ENCODE measurements at places on chromosomes 16 and 17.

DNA sequence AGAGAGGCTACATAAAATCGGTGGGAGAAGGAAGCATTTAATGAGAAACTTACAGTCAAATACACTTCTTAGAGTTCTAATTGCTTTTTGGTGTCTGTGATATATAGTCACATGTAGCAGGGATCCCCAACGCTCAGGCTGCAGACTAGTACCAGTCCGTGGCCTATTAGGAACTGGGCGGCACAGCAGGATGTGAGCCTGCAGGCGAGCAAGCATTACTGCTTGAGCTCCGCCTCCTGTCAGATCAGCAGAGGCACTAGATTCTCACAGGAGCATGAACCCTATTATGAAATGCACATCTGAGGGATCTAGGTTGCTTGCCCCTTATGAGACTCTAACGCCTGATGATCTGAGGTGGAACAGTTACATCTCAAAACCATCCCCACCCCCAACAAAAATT lies 158.5 kb downstream of the TANC2 start:
- DNase-seq: no peak

- no peak for DNase-seq
These were observed 18.6 kb downstream of the CCDC92B start for GRCh38 chr17:2730764-2731353.

DNA sequence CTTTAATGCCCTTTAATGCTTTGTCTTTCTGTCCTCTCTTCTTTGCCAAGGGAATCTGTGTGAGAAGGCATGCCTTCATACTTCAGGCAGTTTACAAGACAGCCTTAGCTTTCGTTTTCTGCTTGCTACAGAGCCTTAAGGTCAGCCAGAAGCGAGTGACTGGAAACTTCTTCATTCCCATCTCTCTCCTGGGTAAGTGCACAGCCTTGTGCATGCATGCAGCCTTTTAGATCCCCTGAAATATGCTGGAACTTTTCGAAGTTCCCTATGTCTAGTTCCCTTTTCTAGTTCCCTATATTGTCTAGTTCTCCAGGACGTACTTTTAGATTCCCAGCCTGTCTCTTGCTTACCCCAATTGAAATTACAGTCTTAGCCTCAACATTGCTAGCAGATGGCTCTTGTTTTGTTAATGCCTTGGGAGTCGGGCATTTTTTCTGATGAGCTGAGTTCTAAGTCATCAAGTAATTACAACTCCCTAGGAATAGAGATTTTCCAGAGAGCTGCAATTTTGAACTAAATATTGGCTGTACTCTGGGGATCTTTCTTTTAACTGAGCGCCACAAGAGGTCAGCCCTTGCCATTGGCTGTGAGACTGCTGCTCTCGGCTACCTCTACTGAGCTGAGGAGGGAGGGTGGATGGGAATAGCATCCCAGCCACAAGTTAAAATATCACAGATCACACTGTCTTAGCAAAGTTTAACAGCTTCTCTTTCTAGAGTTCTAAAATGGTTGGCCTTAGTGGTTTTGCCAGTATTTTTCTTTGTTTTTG lies 22.7 kb upstream of the PPM1D start:
- no peak for DNase-seq

- no peak for DNase-seq
These were observed 15.0 kb upstream of the CPD start for GRCh38 chr17:30363715-30364202.

DNA sequence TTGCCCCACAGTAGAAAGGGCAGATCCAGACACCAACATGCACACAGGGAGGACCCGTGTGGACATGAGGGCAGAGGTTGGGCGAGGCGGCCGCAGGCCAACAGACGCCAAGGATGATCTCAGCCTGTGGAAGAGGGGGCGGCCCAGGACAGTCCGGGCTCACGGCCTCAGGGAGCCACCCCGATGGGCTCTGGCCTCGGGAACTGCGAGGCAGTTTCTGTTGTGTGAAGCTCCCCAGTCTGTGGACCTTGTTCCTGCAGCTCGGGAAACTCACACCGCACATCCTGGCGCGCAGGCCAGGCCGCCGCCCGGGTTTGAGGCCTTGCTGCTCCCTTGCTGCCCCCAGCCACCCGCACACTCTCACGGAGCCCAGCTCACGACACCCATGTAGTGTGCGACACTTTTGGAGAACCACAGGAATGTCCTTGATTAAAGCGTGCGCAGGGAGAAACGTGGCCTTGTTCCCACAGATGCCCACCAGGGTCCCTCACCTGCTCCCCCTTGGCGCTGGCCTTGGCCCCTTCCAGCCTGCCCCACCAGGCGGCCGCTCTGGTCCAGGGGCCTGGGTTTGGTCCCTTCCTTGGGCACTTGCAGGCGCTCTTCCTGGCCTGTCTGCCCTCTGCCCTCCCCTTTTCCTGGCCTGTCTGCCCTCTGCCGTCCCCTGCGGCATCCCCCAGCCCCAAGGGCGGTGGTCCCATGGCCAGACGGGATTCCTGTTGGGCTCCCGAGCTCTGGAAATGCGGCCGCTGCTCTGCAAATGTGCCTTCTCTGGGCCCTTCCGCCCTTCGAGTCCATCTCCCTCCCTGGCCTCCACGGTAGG lies 9.3 kb upstream of the SLC38A10 start:
- no peak for DNase-seq

GRCh38 chr16:28062261-28062846 lies 1.2 kb downstream of the GSG1L start:
- DNase-seq: no peak

DNA sequence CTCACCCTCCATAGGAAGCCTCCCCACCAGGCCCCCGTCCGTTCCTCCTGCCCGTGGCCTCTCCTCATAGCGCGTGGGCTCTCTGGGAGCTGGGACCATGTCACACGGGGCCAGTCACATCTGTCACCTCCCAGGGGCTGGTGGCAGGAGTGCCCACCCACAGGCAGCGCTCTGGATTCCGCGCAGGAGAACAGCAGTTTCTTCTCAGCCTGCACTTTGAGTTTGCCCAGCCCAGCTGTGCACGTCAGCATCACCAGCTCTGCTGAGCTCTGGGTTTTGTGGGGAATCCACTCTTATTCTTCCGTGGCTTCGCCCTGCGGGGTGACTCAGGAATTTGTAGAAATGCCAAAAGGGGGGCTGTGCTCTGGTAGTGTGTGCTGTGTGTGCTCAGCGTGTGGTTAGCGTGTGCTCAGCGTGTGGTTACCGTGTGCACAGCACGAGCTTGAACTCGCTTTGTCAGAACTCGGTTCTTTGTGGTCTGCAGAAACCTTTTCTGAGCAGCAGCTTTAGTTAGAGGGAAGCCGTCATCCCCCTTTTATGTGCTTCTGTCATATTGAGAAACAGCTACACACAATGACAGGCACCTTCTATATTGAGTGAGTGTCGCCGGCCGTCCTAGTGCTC lies 3.2 kb downstream of the ACSF3 start:
- DNase-seq: no peak

DNA sequence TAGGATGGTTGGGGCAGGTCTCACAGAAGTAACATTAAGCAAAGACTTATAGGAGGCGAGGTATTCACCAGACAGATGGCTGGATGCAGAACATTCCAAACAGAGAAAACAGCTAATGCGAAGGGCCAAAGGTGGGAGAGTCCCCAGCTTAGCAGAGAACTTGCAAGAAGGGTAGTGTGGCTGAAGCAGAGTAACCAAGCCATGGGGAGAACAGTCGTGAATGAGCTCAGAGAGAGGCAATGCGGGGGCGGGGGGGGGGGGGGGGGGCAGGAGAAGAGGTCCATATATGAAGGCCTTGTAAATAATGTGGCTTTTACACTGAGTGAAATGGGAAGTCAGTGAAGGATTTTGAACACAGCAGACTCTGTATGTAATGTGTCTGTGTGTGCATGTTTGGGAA lies 81.3 kb downstream of the SMG6 start:
- DNase-seq: no peak

DNA sequence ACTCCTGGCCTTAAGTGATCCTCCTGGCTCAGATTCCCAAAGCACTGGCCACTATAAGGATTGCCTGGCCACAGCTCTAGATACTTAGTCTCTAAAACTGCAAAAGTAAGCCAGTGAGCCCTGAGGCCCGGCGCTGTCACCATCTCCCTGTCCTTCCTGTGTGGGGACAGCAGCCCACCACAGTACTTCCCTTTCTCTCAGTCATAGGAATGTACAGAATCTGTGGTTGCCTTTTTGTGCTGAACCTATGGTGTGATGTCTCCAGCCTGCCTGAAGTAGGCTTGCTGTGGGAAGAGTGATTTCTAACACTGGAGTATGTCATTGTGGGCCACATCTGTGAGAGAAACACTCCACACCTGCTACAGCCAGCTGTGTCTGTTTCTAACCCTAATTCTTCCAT lies 24.7 kb downstream of the NTAN1 start:
- no peak for DNase-seq

DNA sequence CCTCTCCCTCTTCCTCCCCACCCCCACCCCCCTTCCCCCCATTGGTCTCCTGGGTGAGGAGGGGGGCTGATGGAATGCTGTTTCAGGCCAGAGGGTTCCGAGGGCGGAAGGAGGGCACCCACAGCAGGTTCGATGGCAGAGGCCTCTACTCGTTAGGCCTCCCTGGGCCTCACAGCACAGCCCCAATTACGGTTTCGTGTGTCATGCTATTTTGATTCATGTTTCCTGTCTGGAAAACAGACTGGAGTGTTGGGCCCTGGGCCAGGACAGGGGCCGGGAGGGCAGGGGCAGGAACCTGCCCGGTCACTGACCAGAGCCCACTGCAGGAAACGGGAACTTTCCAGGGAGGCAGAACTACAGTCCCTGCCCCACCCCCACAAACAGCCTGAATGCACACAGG lies 138.2 kb downstream of the C16orf95 start:
- DNase-seq: no peak

DNA sequence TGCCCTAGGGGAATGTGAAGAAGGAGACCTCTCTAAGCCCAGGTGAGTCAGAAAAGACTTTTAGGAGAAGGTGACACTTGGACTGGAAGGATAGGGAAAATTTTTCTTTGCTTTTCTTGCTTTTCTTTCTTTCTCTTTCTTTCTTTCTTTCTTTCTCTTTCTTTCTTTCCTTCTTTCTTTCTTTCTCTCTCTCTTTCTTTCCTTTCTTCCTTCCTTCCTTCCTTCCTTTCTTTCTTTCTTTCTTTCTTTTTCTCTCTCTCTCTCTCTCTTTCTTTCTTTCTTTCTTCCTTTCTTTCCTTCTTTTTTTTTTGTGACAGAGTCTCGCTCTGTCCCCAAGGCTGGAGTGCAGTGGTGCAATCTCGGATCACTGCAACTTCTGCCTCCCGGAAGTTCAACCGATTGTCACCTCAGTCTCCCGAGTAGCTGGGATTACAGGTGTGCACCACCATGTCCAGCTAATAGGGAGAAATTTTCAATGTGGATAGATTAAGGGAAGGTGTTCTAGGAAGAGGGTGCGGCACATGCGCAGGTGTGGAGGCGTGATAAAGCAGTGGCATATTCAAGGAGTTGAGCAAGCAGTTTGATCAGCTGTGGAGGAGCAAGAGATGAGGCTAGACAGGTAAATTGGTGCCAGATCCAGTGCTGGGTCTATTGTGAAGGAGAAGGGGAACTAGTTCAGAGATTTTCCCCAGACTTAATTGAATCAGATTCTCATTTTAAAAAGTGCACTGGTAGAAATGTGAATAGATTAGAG lies 40.4 kb downstream of the MMD start:
- no peak for DNase-seq

- no peak for DNase-seq
These were observed 74.1 kb upstream of the TBX2 start for GRCh38 chr17:61325382-61326073.

GRCh38 chr16:71623597-71623996 lies 2.4 kb upstream of the MARVELD3 start:
- no peak for DNase-seq

GRCh38 chr16:68596266-68596665 lies 48.8 kb upstream of the CDH3 start:
- DNase-seq: no peak

DNA sequence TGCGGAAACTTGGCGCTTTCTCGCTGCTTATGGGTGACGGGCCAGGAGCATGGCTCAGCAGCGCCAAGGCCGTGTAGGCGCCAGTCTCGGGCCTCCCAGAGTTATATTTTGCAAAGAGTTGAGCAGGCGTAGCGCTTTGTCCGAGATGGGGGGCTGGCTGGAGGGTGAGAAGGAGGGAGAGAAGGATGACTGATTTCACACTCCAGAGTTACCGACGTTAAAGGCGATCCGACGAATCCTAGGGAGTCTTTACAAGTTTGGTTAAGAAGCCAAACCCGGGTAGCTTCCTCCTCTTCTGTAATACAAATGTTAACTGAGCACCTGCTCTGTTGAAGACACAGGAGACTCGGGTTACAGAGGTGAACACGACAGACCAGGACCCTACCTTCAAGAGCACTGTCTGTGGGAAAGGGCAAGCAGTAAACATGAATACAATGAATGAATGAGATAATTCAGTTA lies 782 bp downstream of the POLR2A start:
- DNase-seq: no peak

DNA sequence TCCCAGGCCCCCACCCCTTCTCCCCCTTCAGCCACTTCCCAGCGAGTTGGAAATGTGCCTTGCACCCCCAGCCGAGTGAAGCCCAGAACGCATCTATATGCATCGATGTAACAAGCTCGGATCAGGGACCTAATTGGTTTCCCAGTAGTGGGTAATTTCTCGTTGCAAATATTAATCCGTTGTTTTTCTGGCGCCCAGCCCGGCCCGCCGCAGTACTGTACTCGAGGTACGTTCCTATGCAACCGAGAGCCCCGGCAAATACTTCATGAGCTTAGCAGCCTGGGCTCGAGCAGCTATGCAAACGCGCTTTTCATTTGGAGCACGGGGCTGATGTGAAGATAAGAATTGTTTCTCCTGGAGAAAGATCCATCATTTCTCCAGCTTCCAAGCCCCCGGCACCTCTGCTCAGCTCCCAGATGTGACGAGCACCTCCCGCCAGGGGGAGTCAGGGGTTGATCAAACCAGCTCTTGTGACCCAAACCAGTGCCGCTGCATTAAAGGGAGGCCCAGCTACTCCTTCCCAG lies 229.8 kb downstream of the KATNIP start:
- no peak for DNase-seq

GRCh38 chr17:78168242-78168902 lies at the start of gene SYNGR2:
TSS of gene SYNGR2 (plus strand) at chr17:78168581. CDS start at chr17:78168617, 36 bp downstream.
- no peak for DNase-seq

- no peak for DNase-seq
These were observed 33.9 kb downstream of the ERN1 start for GRCh38 chr17:64096037-64096436.

GRCh38 chr17:74063439-74063838 lies 140.0 kb upstream of the RPL38 start:
- no peak for DNase-seq

DNA sequence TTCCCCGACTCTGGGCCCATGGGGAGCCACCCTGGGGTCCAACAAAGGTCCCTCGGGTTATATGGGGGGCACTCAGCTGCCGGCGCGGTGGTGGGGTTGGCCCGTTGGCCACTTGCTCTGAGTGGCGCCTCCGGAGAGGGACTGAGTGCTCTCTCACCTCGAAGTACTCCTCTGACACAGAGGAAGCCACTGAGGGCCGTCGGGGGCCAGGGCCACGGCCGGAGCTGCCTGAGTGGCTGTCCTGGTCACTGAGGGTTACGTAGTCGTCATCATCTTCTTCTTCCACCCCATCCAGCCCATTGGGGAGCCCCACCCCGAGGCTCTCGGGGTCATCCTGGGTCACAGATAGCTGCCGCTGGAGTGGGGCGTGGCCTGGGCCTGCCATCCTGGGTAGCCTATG lies 25.7 kb downstream of the SLC5A10 start:
- DNase-seq: no peak

GRCh38 chr17:4600563-4600962 lies 16.2 kb downstream of the SMTNL2 start:
- DNase-seq: no peak
